ENCODE measurements at places on chromosomes 11 and 22.

- no peak for DNase-seq
Measured at GRCh38 chr11:1690167-1691025, 6.6 kb upstream of the KRTAP5-6 start.

GRCh38 chr11:27282806-27283205, 80.2 kb downstream of the CCDC34 start:
- no peak for DNase-seq

DNA sequence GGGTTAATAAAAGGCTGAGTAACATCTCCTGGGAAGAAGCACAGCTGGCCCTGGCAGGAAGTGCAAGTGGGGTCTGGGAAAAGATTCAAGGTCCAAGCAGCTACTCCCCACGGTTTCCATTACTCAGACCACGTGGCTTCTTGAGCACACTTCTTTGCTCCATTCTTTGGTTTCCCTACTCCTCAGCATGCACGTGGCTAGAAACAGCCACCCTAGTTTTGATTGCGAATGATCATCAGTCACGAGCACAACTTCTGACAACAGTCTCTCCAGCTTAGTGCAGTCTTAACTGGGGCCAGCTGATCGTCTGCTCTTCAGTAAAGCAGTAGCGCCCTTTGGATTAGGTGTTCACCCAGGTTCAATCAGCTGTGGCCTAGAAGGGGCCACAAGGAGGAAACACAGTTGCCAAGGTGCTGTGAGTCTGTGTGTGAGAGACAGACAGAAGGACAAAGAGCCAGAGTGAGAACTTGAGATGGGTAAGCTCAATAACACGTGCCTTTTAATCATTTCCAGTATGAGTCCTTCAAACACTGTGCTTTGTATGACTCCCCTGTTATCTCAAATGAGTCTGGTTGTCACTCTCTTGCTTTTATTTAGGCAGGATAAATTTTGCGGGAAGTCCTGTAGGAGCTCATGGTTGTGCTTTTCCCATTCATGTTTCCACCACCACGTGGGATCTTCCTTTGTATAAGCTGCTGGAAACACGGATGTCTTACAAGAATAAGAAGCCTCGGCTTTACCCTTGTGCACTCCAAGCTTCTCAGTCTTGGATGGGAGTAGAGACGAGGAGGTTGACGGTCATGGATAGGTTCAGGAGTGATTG, 901 bp upstream of the PARVA start:
- DNase-seq, result no peak

DNA sequence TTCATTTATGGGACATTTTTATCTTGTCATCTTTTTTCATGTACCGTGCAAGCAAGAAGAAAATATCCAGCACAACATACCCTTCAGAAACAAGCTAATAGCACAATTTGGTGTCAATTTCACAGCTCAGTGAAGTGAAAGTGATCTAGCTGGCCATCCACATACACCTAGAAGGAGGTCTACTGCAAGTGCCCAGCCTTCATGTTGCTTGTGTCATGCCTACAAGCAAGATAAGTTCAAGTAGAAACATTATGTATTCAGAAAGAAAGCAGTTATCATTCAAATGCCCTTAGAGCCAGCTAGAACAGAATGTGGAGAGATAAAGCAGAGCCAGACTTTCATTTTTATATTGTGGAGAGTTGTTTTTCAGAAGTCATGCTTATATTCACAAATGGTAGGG, 325.7 kb upstream of the PITPNB start:
- DNase-seq, result no peak

- no peak for DNase-seq
Measured at GRCh38 chr11:118614511-118614910, 7.1 kb downstream of the PHLDB1 start.

- DNase-seq, result no peak
Measured at GRCh38 chr22:28992565-28993356, 68.9 kb downstream of the C22orf31 start.

- DNase-seq, result peak; percentile 49
Measured at GRCh38 chr11:67120881-67121710, 2.0 kb downstream of the KDM2A start.

DNA sequence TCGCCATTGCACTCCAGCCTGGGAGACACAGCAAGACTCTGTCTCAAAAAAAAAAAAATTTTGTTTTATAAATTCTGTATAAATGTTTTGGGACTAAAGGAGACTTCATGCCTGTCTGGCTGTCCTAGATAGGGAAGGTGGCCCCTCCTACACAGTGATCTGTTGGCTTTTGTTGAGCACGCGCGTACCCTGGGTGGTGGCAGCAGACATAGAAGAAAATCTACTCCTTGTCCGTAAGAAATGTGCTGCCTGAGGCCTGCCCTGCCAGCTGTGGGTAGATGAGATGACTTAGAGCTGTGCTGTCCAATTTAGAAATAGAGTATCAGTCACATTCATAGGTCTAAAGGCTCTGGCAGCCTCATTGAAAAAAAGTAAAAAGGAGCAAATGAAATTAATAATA, 37.0 kb downstream of the AP2A2 start:
- peak; percentile 53 for DNase-seq

GRCh38 chr11:87572881-87573280, 535.1 kb downstream of the TMEM135 start:
- no peak for DNase-seq

- no peak for DNase-seq
Measured at GRCh38 chr11:32847511-32847910, 17.8 kb downstream of the PRRG4 start.

DNA sequence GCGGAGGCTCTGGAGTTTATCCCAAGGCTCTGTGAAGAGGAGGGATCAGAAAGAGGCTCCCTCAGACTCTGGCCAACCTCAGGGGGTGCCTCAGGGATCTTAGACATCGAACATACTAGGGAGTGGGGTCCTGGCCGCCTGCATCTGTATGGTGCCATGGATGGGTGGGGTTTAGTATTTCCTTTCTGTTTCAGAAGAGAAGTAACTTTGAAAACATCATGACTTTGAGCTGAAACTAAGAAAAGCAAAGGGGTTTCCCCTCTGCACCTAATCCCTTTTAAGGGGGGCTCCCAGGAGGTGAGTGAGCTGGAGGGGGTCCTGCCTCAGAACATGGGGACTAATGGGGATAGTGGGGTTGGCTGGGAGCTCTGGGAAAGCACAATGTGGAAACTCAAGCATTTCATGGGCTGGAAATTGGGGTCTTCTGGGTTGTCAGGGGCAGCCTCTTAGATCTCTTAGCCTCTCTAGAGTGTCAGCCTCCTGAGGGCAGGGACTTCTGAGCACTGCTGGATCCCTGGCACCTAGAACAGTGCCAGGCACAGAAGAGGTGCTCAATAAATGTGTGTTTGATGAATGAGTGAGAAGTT, 11.8 kb upstream of the SSTR3 start:
- DNase-seq, result no peak

GRCh38 chr11:91967026-91967690, 257.5 kb upstream of the FAT3 start:
- DNase-seq, result no peak

DNA sequence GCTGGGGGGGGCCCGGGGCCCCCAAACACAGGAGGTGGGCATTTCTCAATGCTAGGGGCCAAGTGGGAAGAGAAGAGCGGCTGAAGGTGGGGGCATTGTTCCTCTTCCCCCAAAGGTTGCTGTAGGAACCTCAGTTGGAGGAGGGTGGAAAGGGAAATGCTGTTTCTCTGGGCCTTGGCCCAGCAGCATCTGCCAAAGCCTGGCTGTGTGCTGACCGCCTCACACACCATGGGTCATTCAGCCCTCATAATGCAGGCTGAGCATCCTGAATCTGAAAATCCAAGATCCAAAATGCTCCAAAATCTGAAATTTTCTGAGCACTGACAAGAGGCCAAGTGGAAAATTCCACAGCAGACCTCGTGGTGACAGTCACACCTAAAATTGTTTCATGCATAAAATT, 49.0 kb upstream of the BID start:
- no peak for DNase-seq

GRCh38 chr22:49011379-49011768, 816.3 kb downstream of the BRD1 start:
- DNase-seq, result no peak

GRCh38 chr11:85407648-85408047, 219.5 kb downstream of the DLG2 start:
- no peak for DNase-seq

DNA sequence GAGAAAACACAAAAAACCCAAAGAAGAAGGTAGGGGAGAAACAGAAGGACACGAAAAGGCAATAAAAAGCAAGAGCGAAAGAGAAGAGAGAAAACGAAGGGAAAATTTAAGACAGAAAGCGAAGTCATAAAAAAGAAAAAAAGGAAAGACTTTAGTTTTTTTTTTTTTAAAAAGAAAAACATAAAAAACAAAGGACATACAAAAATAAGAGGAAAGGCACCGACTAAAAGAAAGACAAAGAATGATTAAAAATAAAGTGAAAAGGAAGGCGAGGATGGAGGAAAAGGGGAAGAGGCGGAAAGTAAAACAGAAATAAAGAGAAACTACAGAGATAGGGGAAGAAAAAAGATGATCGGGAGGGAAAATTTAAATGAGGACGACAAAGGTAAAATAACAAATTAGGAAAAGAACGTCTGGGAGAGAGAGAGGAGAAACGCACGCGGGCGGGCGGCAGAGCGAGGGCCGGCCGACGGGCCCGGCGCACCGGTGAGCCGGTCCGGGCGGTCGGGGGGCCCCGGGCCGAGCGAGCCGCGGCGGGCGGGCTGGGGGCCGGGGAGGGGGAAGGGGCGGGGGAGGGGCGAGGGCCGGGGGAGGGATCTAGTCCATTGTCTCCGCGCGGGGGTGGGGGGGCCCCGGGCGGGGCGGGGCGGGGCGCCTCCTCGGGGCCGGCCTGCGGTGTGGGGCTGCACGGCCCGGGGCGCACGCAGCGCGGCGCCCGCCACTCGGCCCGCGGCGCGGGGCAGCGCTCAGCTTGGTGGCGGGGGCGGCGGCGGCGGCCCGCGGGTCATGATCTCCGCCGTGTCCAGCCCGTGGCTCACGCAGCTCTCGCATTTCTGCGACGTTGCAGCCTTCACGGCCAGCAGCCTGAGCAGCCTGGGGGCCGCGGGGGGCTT, at the start of gene TBX1:
TBX1 (plus strand) TSS at position 721 of the 893 bp plus-strand sequence; CDS start at position 787, 66 bp downstream.
- no peak for DNase-seq

DNA sequence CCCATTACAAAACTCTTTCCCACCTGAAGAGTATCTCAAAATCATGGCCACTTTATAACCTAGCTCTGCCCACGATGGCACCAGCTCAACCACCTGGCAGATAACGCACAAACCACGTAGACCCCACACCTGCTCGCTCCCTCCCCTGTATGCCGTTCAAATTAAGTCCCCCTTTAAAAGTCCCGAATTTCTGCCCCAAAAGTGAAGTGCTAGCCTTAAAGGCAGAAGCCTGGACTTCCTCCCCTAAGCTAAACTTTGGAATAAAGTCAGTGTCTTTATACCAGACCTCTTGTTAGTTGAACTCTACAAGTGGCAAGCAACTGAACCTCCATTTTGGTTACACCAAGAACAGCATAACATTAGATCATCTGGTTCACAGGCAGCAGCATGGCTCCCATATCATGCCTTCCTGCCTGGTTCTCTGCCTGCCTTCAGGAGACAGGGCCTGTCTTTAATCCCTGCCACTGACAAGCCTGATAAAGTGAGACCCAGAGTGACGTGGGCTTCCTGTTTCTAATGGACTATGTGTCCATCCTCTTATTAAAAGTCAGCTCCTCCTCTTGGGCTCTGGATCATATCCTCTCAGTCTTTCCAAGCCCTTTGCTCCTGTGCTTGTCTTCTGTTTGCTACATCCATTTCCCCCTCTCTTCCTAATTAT, 32.6 kb upstream of the NNMT start:
- no peak for DNase-seq

- DNase-seq, result peak; percentile 47
Measured at GRCh38 chr11:9462806-9463537, 2.2 kb downstream of the ZNF143 start.

- no peak for DNase-seq
Measured at GRCh38 chr11:1204381-1205101, 18.3 kb upstream of the MUC5B start.

GRCh38 chr22:26134654-26135330, 34.5 kb upstream of the SEZ6L start:
- DNase-seq, result no peak

DNA sequence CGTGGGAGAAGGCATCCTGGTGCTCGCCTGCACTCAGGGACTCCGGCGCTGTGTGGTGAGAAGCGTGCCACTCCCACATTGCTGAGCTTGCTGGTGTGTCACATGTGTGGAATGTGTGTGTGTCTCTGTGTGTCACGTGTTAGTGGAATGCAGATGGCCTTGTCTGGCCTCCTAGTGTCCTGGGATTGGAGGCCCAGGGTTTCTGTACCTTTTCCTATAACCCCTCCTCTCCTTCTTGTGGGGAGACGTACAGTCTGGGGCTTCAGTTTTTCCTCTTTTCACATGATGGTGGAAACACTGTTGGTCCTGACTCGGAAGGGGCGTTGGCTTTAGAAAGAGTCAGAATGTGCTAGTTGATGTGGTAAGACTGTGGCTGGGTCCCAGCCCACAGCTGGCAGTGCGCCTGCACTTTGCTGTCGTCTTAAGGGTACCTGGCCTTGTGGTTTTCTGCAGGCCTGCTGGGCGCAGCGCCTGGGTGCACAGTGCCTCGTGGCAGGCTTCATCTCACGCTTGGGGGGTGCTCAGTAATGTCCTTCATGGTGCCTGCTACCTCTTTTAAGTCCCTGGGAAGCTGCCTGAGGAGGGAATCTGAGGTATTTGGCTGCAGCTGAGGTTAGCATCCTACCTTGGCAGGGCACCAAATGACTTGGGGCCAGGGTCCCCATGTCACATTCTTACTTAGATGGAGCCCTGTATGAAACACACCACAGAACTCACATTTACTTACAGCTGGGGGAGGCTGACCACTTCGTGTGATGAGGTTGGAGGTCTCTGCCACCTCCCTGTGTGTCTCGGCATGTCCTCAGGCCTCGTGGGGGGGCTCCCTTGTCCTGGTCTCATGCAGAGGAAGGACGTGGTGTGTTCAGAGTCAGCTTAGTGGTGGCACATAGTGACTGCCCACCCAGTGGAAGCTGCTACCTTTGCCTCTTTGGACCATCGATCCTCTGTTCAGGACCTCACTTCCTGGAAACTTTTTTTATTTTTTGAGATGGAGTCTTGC, 61.9 kb downstream of the MED15 start:
- no peak for DNase-seq

GRCh38 chr11:773425-773824, 3.9 kb downstream of the GATD1 start:
- DNase-seq, result no peak

DNA sequence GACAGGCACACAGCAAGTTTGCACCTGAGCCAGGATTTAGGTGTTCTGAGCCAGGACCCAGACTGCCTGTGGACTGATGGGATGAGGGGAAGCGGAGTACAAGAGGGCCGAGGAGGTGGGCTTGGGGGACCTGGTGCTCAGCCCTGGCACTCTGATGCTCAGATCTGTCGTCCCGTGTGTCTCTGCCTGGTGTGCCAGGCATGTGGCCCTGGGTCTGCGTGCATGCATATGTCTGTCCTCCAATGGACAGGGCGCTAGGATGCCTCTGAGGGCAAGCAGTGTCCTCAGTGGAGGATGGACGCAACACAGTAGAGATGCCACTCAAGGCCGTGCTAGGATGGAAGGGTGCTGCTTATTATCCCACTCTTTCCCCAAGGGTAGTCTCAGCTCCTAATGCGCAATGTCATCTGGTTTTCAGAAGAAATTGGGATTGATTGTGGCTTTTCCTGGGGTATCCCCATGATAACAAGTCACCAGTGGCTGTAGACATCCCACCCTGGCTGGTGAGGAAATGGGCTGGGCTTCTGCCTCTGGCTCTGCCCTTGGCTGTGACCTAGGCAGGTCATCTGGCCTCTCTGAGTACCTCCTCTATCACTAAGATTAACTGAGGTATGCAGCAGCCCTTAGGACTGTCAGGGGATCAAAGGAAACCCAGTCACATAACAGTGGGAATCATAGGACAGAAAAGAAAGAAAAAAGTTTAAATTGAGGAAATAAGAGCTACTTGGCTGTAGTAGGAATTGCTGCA, 35.7 kb upstream of the SUSD2 start:
- DNase-seq, result no peak
